ENCODE measurements at places on chromosomes 2 and 18.

DNA sequence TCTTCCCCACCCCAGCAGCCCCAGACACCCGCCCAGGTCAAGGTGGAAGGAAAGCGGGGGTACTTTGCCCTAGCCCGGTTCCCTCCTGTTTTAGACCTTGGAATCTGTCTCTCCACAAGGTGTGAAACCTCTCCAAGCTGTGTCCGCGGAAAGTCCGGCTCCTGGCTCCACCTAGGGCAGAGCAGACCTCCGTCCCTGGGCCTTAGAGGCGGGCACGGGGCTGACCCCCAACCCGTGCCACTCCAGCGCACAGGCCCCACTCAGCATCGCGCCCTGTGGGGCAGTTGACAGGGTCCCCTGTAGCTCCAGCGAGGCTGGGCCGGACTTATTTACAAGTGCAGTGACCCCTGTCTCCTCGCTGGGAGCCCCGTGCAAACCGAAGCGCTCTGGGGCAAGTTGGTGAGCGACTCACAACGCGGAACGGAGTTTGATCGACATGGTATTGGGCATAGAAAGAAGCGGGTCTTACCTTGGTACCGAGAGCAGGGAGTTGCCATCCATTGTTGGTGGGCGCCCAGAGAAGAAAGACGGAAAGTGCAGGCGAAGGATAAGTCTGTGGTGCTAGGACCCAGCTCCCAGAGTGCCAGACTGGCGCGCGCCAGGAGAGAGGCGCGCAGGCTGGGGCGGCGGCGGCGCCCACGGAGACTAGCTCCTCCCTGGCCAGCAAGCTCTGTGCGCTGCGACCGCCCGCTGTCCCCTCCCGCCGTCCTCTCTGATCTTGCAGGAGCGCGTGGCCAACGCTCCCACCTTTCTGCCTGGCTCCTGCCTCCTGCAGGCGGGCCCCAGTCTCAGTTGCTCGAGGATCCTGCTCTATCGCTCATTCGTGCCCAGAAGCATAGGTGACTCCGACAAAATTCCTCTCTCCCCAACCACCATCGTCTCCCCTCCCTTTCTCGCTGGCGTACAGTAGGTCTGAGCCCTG is at the start of gene SPHKAP:
Gene SPHKAP, minus strand, starts transcription at position 590 of the 922 bp plus-strand sequence. Its CDS starts 89 bp downstream, at position 501.
- no peak for DNase-seq

GRCh38 chr18:66129248-66129647 is 378.4 kb downstream of the CDH7 start:
- no peak for DNase-seq

DNA sequence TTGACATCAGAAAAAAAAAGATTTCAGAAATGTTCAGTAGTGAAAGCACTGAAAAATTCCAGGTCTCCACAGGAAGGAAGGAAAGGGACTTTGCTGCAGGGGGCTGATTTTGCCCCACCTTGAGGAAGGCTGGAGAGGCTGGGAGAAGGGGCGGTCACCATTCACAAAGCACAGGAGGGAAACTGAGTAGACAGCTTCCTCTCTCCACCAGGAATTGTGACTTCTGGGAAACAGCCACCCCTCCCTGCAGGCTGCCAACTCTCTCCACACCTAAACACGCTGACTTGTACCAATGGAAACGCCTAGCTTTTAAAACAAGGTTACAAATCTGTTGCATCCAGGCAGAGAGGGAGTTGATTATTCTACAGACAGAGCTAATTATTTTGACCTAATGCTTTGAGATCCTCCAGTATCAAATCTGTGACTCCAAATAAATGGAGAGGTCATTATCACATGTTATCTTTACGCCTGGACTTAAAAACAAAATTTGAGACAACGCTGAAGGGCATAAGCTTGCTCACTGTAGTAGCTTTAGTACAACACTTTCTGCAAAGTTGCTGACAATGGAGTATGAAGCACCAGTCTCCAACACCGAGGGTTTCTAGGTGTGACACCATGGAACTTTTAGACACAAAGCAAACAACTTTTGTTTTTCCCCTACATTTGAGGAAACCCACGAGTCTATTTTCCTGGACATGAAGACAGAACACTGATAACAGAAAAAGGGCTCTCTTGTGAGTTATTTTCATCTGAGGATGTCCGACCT is 42.7 kb downstream of the EPHA4 start:
- no peak for DNase-seq

- no peak for DNase-seq
These were observed 84.3 kb downstream of the TFCP2L1 start for GRCh38 chr2:121200419-121201315.

Measured in fibroblast of skin of left quadriceps (primary cell).